ENCODE measurements at places on chromosomes 3 and 15.

- no peak for DNase-seq
These were observed 691 bp downstream of the RHCG start for GRCh38 chr15:89495638-89496145.

- DNase-seq, result no peak
These were observed 112.1 kb downstream of the IQSEC1 start for GRCh38 chr3:12961007-12961696.

DNA sequence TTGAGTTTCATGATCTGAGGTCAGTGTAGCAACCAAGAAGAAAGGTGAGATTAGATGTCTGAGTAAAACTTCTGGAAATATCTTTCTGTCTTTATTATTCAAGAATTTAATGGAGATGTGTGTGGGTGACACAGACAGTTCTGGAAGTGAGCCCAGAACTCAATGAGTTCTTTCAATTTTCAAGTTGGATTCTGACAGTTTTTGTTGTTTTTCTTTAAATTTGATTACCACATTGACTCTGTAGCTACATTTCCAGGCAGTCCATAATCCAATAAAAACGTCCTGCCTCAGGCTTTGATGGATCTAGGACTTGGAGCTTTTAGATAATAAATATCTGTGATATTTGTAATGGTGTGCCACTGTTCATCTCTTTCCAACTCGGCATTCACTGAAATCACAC is 3.9 kb upstream of the PARP14 start:
- DNase-seq, result no peak

DNA sequence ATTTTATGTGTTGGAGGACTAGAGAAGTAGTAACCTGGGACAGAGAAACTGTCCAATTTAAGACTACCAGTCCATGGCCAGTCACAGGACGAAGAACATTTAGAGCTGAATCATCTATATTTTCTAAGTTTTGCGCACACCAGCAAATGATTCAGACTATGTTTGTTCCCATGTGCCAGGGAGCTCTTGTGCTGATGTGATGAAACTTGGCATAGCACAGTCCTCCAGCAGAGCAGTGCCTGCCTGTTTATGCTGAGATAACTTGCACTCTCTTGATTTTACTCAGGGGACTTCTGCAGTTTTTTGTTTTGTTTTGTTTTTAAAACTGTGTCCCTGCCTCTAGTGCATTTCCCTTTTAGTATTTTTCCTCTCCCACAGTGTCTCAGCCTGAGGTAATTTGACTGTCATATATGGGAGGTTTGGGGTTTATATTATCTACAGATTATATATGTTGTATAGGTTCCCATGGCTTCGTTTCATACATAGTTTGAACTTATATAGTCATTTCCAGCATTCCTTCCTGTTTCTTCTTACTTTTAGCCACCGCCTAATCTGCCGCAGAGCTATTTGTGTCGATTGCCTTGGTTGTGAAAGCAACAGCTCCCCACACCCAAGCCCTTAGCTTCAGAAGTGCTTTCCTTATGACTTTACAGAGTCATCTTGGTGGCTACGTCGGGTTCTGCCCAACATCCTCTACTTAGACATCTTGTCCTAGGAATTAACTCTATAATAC is 45.5 kb downstream of the PPM1L start:
- no peak for DNase-seq

DNA sequence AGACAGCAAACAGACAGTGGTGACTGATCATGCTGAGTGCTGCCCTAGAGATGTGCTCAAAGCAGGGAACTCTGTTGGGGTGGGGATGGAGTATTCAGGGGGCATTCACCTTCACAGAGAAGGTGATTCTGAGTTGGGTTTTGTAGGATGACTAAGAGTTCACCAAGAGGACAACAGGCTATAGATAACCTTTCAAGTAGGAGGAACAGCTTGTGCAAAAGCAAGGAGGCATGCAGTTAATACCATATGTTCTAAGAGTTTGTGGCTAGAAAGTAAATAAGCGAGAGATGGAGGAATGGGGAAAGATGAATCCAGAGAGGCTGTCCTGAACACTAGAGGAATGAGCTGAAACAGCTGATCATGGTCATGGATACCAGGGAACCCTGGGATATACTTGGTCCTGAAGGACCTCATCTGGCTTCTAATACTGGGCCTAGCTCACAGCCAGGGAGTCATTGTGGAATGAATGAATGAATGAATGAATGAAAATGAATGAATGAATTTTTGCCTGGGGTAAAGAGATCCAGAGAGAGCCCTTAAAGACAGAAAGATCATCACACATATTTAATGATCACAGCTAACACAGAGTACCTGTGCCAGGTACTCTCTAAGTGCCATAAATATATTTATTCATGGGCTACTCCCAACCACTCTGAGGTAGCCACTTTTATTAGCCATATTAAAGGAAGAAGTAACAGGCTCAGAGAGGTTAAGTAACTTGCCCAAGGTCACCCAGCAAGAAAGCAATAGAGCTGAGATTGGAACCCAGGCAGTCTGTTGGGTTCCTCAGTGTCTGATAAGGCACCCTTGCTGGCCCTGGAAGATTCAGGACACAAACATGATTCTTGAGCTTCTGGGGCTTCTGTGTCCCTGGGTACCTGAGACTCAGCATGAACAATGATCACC is 22.0 kb downstream of the SMAD6 start:
- no peak for DNase-seq

- no peak for DNase-seq
These were observed 31.0 kb downstream of the ANP32A start for GRCh38 chr15:68789534-68790241.
